ENCODE measurements at places on chromosomes 3 and 15.

DNA sequence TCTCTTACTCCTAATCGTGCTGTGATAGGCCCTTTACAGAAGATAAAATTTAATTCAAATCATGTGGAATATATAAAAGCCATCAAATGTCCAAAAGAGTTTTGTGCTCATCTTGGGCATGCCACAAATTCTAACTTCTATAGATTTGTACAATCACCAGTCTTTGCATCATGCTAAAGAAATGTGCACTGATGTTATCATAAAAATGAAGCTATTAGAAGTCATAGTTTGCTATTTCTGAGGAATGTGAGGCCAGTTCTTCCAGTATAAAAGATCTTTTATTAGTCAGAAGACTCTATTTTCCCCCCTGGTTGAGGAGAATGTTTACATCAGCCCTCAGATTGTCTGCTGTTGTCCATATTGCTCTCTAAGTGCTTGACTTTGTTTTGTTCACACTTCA, 2.1 kb upstream of the ANXA2 start:
- no peak for DNase-seq

DNA sequence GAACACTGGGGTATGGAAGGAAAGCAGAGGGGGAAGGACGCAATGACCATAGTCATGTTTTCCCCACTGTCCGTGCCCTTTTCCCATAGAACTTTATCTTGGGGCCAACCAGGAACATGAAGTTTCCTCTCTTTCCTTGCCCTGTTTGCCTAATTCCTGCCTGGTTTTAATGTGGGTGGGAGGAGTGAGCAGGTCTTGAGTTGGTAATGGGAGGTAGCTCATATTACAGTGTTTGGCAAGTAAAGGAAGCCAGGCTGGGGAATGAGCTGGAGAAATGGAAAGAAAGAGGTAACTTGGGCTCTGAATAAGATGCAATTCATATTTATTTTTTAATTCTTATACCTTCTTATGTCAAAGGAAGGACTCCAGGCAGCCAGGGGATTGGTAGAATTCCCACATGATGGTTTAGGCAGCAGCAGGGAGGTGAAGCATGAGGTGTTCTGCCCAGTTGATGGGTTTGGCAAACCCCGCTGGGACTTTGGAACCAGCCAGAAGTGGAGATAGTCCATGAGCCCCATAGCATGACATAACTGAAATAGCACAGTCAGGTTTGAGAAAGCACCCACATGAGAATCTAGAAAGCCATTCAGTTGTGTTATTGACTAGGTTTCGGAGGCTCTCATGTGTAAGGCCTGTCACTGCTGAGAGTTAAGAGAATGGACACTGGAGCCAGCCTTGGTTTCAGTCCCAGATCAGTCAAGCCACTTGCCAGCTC, 60.0 kb downstream of the CCK start:
- no peak for DNase-seq

GRCh38 chr15:39444735-39445470, 136.0 kb upstream of the THBS1 start:
- DNase-seq, result no peak

- no peak for DNase-seq
Measured at GRCh38 chr3:169323578-169324451, 339.7 kb downstream of the MECOM start.

DNA sequence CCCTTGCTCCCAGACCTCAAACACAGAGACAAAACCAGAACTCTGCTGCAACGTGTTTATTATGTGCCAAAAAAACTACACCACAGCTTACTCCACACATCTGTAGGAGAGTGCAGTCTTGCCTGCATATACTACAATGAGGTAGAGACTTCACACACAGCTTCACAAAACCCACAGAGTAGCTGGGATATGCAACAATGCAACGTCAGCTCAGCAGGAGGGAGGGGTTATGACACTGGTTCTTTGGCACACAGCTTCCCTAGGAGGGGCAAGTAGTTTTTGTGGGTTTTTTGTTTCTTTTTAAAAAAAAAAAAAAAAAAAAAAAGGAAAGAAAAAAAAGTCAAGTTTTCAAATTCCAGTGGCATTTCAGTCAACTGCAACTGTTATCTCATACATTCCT, 2.9 kb upstream of the RPS17 start:
- DNase-seq, result no peak

DNA sequence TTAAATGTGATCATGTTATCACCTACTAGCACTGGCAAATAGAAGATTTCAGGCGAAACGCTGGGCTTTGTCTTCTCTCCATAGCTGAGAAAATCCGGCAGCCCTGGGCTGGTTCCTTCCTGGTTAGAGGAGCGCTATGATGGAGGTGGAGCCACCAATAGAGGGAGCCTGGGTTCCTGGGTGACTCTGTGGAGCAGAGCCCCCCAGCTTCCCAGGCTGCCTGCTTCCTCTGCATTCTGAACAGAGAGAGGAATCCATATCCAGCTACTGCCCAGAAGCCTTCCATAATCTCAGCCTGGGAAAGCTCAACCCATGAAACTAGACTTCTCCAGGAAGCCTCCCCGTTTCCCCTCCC, 32.6 kb upstream of the IQSEC1 start:
- DNase-seq, result no peak

DNA sequence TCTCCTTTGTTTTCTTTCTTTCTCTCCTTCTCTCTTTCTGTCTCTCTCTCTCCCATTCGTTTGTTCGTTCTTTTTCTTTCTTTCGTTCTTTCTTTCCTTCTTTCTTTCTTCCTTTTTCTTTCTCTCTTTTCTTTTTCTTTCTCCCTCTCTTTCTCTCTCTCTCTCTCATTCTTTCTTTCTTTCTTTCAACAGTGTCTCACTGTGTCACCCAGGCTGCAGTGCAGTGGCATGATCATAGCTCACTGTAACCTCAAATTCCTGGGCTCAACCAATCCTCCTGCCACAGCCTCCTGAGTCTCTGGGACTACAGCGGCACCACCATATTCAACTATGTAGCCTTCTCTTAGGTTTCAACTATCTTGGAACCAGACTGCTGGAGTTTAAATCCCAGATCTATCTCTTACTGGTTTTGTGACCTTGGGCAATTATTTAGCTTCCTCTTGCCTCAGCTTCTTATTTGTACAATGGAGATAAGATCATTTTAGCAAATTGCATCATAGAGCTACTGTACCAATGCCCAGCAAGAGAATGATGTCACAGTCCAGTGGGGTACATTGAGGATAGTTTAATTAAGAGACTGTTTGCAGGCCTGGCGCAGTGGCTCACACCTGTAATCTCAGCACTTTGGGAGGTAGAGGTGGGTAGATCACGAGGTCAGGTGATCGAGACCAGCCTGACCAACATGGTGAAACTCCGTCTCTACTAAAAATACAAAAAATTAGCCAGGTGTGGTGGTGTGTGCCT, 27.3 kb upstream of the PARL start:
- no peak for DNase-seq

DNA sequence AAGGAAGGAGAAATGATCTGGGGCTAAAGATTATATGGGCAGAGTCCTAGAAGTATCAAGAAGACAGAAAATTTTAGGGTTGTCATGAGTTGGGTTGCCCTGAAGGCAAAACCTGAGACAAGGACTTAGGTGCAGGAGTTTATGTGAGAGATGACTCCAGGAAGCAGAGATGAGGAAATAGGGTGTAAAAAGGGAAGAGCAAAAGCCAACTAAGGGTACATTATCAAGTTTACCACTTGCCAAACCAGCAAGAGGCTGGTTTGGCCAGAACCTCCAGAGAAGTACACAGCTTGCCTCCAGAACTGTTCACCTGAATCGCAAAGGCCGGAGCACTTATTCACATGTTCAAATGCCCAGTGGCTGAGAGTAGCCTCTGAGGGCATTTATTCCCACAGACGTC, 116.7 kb downstream of the FHIT start:
- DNase-seq, result no peak

DNA sequence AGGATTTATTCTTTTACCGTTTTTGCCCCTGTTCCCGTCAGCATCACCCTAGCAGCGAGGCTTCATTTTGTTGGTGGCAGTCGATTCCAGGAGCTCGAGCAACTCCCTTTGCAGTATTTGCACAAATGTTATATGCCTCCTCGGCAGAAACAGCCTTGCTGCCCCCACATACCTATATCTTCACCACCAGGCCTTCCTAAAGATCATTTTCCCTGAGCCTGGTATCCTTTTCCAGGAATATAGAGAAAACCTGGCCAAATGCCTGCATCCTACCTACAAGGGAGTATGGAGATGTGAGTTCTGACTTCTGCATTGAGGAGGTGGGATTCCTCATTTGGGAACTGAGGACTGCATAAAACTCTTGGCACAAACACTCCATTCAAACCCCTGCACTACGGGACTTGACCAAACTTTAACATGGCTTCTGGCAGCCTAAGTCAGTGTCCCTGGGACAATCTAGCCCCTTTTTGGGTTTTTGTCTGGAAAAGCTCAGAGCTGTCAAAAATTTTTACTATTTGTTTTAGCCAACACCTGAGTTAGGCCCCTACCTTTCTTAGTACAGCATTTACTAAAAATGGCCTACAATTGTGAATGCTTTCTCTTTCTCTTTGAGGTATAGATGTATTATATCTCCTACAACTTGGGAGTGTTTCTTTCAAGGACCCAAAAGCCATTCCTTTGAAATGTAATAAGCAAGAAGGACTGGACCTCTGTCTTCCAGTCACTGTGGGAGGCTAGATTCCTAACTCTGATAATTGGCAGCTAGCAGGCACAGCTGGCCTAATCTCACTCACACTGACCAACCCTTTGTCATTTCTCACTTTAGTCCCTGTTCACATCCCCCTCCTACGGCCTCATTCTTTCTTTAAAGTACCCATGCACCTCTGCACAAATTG, 12.1 kb upstream of the UBE2Q2 start:
- no peak for DNase-seq

- peak; percentile 71 for DNase-seq
Measured at GRCh38 chr15:59274126-59274970, 67.7 kb downstream of the LDHAL6B start.

- DNase-seq, result no peak
Measured at GRCh38 chr3:12893852-12894251, 52.5 kb upstream of the RPL32 start.

DNA sequence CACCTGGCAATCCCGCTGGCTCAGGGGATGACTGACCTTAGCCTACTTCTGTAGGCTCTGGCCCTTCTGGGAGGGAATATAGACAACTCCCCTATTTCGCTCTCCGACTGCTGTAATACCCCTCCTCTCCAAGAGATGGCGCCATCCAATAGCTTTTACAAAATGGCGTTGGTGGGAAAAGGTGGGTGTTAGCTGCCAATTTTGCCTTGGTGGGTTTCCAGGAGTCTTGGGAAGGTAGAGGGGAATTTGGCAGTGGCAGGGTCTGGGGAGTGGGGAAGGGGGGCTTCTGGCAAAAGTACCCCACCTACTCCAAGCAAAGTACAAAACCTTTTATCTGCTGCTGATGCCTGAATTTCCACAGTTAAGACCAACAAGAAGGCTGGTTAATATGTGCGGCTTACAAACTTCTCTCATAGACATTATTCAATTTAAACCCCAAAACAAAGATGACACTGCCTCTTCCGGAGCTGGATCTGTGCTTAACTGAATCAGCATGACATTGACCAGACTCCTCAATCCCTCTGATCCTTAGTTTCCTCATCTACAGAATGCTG, 62.1 kb downstream of the RASGRF1 start:
- DNase-seq, result peak; percentile 51
